ENCODE measurements at places on chromosomes 7 and 10. TPM values are rescaled to one million over a fixed set of nuclear protein-coding genes. Genes with fewer than 3 reads are reported as not detected.

- peaks cover 39% of the 10 kb centered on the region for H3K4me1 ChIP-seq
- H3K27me3 ChIP-seq: no peaks in the 10 kb centered on the region
- peak overlapping the region; percentile 94 for H3K27ac ChIP-seq
- H3K4me3 ChIP-seq: peak overlapping the region; percentile 22
- H3K36me3 ChIP-seq: no peaks in the 10 kb centered on the region
- peak; percentile 80 for DNase-seq
These were observed 143.1 kb downstream of the CHN2 start for GRCh38 chr7:29337546-29338116.

DNA sequence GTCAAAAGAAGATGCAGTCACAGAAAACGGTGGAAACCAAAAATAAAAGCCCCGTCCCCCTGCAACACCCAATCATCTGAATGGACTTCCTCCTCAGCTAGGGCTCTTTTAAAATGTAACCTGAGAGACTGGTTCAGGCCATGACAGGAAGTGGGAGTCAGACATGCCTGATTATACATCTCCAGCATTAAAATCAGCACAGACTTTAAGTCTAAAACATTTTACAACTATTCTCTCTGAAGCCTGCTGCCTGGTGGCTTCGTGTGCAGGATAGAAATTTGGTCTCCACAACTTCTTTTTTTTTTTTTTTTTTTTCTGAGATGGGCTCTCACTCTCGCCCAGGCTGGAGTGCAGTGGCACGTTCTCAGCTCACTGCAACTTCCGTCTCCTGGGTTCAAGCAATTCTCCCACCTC, 30.3 kb downstream of the HACD1 start:
- H3K36me3 ChIP-seq: no peaks in the 10 kb centered on the region
- peaks cover 2% of the 10 kb centered on the region for H3K4me1 ChIP-seq
- H3K27ac ChIP-seq: no peak overlapping the region
- H3K27me3 ChIP-seq: no peaks in the 10 kb centered on the region

DNA sequence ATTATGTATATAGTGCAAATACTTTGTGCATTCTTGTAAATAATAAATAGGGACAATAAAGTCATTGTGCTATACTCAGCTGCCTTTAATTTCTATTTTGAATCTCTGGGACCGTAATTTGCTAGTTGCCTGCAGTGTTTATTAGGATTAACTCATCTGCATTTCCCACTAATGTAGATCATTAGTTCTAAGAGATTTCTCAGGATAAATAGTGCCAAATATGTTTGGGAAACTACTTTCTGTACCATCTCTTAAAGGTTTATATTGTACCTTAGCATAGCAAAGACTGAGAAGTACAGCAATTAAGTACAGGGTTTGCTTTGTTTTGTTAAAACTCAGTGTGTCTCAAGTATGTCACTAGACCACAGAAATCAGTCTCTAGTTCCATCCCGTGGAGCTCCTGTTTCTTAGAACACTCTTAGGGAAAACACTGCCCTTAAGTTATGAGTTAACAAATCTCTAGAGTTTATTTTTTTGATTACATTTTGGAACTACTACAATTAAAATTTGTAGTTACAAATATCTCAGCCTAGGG, 26.0 kb downstream of the ADD3 start:
- H3K27ac ChIP-seq: no peak overlapping the region
- no peaks in the 10 kb centered on the region for H3K36me3 ChIP-seq
- no peaks in the 10 kb centered on the region for H3K27me3 ChIP-seq
- no peak overlapping the region for H3K4me3 ChIP-seq
- H3K4me1 ChIP-seq: peaks cover 8% of the 10 kb centered on the region
- DNase-seq: no peak

The CHST15 gene
- total RNA-seq: 12.4 TPM

DNA sequence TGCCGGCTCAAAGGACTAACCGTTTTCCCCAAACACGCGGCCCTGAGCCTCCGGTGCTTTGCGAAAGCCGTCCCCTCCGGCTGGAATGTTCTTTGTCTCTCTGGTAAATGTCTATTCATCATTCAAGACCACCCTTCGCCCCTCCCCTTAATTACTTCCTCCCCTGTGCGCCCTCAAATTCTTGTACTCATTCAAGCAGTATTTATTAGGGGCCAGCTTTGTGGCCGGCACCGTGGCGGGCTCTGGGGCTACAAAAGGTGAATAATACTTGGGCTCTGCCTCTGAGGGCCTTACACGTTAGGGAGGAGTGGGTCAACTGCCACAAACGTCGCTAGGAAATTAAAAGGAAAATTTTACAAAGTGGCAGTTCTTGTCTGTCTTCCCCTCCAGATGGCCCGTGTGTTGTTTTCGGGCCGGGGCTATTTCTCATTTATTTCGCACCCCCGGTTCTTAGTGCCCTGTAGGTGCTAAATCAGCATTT, 1.5 kb upstream of the MEST start:
- peaks cover 46% of the 10 kb centered on the region for H3K4me1 ChIP-seq
- peak overlapping the region; percentile 2 for H3K4me3 ChIP-seq
- H3K36me3 ChIP-seq: no peaks in the 10 kb centered on the region
- peak overlapping the region; percentile 61 for H3K27ac ChIP-seq
- no peaks in the 10 kb centered on the region for H3K27me3 ChIP-seq

The TMEM130 gene
- 0.24 TPM for total RNA-seq

The HYAL4 gene
- 0.05 TPM for total RNA-seq

GRCh38 chr10:308572-309085, 173.4 kb downstream of the ZMYND11 start:
- no peaks in the 10 kb centered on the region for H3K27me3 ChIP-seq
- H3K36me3 ChIP-seq: no peaks in the 10 kb centered on the region
- no peak for DNase-seq
- no peak overlapping the region for H3K4me3 ChIP-seq
- H3K4me1 ChIP-seq: peaks cover 18% of the 10 kb centered on the region

DNA sequence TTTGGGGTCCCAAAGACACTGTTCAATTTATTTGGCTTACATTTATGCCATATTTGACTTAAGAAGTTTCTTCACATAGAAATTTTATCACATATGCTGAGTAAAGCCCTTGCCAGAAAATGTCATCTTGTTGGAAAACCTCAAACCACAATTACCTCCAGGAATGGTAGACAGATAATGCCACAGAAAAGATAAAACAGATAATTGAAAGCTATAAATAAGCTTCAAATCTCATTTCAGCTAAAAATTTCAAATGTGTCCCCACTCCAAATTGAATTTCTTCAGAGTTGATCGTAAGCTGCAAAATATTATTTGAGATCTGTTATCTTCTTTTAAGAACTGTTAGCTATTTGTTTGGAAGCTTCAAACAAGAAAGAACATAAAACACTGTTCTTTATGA, 176.4 kb upstream of the PTN start:
- H3K27me3 ChIP-seq: no peaks in the 10 kb centered on the region
- H3K4me1 ChIP-seq: no peaks in the 10 kb centered on the region
- no peak for DNase-seq
- H3K4me3 ChIP-seq: no peak overlapping the region
- no peak overlapping the region for H3K27ac ChIP-seq

- H3K4me3 ChIP-seq: no peak overlapping the region
- no peaks in the 10 kb centered on the region for H3K4me1 ChIP-seq
- no peaks in the 10 kb centered on the region for H3K27me3 ChIP-seq
- no peak overlapping the region for H3K27ac ChIP-seq
- no peak for DNase-seq
- H3K36me3 ChIP-seq: no peaks in the 10 kb centered on the region
These were observed 33.3 kb downstream of the CTBP2 start for GRCh38 chr10:125127110-125127509.

DNA sequence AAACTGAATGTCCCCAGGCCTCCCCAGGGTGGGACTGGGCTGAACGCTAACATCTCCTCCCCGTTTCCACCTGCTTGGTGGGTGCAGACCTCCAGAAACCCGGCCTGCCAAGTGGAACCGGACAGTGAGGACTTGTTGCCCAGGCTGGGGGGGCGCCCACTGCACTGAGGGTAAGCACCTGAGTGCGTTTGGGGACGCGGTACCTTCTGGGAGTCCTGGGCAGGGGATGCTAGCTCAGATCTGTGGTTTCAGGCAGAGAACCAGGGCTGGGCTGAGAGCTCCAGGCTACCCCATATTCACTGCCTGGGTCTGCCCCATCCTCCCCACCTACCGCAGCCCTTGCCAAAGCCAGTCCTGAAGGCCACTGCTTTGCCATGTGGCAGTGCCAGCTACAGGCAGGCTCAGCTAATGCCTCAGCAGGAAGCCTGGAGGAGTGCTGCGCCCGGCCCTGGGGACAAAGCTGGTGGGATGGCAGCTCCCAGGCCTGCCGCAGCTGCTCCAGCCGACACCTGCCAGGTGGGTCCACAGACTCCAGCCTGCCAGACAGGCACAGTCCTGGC, 3.5 kb upstream of the ZNF467 start:
- H3K4me1 ChIP-seq: peaks cover 14% of the 10 kb centered on the region
- no peaks in the 10 kb centered on the region for H3K36me3 ChIP-seq
- H3K27ac ChIP-seq: no peak overlapping the region
- DNase-seq: no peak

DNA sequence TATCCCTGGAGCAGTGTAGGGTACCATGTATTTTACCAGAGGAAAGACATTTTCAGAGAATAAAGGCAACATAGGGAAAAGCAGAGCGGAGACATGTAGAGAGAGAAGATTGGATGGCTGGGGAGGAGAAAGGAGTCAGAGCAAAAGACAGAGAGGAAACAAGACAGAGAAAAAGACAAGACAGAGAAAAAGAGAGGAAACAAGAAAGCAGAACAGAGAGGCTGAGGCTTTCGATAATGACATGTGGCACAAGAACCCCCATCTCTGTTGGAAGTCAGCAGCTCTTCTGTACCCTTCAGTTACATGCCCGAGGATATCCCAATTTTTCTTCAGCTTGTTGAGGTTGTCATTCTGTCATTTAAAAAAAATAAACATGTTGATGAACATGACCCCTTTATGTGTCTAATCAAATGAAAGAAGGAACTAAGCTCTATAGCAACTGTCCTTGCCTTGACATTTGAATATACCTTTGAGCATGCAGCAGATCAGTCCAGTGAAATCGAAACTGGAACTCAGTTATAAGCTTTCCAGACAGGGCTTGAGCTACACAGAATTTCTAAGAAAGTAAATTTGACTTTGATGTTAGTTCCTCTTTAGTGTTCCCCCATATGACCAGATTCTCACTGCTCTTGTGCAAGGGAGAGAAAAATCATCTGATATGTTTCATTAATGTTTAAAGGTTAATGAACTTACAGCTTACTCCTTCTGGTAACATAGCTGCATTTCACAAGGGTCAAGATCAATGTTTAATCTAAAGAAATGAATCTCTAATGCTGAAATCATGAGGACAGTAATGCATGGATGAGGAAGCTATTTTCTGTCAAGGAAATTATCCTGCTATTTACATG, 75.1 kb upstream of the SP4 start:
- no peaks in the 10 kb centered on the region for H3K36me3 ChIP-seq
- DNase-seq: peak; percentile 45
- peak overlapping the region; percentile 61 for H3K27ac ChIP-seq
- no peak overlapping the region for H3K4me3 ChIP-seq

- no peak overlapping the region for H3K4me3 ChIP-seq
- DNase-seq: no peak
- no peaks in the 10 kb centered on the region for H3K27me3 ChIP-seq
- no peaks in the 10 kb centered on the region for H3K36me3 ChIP-seq
- no peak overlapping the region for H3K27ac ChIP-seq
These were observed 344.8 kb upstream of the FZD8 start for GRCh38 chr10:35986756-35987502.

DNA sequence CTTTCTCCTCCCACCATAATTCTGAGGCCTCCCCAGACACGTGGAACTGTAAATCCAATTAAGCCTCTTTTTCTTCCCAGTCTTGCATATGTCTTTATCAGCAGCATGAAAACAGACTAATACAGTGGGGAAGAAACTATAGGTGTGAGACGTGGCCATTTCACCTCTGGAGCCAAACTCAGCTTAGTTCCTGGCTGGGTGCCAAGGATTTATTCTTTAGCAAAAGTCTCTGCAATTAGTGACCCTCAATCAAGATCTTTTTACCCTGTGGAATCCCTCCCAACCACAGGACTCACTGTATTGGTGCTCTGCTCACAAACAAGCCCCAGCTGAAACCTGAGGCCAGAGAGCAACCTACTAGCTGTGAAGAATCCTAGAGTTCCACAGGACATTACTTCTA, 28.1 kb upstream of the SFTPD start:
- no peaks in the 10 kb centered on the region for H3K36me3 ChIP-seq
- no peak overlapping the region for H3K4me3 ChIP-seq
- peaks cover 28% of the 10 kb centered on the region for H3K27me3 ChIP-seq
- no peaks in the 10 kb centered on the region for H3K4me1 ChIP-seq
- no peak overlapping the region for H3K27ac ChIP-seq
- DNase-seq: no peak

GRCh38 chr7:11473807-11474424, 358.1 kb downstream of the THSD7A start:
- no peak overlapping the region for H3K4me3 ChIP-seq
- no peak overlapping the region for H3K27ac ChIP-seq
- DNase-seq: no peak
- H3K4me1 ChIP-seq: no peaks in the 10 kb centered on the region

DNA sequence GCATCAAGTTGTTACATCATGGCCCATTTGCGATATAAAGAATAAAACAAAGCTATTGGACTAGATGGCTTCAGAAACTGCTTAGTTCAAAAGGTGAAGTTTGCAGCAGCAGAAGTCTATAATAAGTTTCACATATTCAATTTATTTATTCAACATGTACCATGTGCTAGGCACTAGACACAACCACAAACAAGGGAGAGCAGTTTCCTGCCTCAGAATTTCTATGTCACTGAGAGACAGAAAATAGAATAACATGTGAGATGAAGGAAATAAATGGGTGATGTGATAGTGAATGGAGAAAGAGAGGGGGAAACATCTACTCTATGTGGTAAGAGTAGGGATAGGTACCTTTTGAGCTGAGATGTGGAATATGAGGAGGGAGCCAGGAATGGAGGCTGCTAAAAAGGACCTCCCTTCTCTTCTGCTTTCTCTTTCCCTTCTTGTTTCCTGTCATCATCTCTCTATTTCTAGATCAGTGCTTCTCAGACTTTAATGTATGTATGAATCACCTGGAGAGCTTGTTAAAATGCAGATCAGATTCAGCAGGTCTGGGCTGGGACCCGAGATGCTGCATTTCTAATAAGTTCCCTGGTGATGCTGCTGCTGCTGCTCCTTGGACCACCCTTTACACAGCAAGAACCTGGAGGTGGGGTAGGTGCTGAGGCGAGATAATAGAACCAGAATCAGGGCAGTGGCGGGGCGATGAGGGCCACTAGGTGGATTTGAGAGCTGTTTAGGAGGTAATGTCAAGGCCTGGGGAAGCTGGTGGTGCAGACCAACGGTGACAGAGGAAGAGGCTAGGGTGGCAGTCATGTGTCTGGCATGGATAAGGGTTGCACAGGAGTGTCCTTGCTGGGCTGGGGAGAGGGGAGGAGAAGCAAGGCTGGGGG, 13.7 kb upstream of the INMT start:
- no peaks in the 10 kb centered on the region for H3K27me3 ChIP-seq
- H3K4me3 ChIP-seq: no peak overlapping the region
- no peaks in the 10 kb centered on the region for H3K4me1 ChIP-seq
- no peak overlapping the region for H3K27ac ChIP-seq
- H3K36me3 ChIP-seq: no peaks in the 10 kb centered on the region

GRCh38 chr10:109676703-109677102, 246.6 kb downstream of the XPNPEP1 start:
- no peaks in the 10 kb centered on the region for H3K36me3 ChIP-seq
- DNase-seq: no peak
- no peaks in the 10 kb centered on the region for H3K27me3 ChIP-seq

Data from thymus (tissue), 14 donors.